HuH-7 (cell line): ENCODE measurements at places on chromosomes 6 and 20.

GRCh38 chr20:61135266-61135665 is 116.8 kb upstream of the CDH4 start:
- DNase-seq = no peak

DNA sequence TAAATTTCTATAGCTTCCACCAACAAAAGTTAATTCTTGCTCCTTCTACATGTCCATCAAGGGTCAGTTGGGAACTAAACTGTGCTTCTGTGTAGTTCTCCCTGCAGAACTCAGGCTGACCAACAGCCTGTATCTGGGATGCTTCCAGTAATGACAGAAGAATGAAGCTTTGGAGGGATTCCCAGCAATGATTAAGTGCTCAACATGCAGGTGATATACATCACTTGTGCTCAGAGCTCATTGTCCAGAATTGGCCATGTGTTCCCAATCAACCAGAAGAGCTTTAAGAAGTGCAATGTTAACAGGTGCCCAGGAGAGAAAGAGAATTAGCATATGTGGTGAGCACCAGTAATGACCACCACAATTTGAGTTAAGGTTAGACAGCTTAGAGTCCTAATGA is 37.4 kb upstream of the SNRPB2 start:
- DNase-seq = no peak

GRCh38 chr6:27183060-27183832 is 64.3 kb upstream of the PRSS16 start:
- DNase-seq = no peak

DNA sequence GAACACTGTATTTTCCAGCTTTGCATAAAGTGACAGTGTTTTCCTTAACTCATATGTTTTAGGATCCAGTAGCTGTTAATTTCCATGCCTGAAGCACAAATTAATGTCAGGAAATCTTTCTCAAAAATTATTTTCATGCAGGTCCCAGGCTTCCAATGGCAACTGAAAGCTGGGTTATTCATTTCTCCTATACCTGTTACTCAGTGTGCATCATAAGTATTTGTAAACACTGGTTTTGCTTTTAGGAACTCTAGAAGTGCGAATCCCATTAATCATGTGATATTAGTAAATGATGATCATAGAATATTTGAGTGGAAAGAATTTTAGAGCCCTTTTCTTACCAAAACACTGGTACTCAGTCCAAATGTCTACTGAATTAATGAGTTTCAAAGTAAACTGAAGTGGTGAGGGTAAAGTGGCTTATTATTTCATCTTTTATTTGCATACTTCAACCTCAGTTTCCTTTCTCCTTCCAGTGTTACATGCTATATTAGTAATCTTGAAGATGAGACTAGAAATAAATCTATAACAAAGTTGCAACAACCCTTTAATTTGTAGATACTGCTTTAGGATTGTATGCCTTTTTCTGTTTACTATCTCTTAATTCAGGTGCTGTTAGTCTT is 124.0 kb downstream of the ZFAND3 start:
- DNase-seq = no peak

GRCh38 chr6:156867121-156867520 is 89.9 kb downstream of the ARID1B start:
- DNase-seq = no peak

DNA sequence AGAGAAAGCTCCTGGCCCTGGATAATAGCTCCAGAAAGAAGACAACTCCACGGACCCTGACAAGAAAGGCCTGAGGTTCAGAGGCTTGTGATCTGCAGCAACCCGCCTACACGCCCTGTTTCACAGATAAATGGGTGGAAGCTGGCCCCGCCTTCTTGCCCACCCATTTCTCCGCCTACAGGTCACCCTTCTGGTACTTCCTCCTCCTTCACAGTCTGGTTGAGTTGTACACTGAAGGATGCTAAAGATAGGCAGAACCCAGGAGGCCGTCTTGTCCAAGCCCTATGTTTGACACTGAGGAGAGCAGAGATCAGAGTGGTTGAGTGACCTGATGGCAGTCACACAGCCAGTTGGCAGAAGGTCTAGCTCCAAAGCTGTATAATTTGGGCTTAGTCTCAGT is 34.2 kb upstream of the MDGA1 start:
- no peak for DNase-seq

DNA sequence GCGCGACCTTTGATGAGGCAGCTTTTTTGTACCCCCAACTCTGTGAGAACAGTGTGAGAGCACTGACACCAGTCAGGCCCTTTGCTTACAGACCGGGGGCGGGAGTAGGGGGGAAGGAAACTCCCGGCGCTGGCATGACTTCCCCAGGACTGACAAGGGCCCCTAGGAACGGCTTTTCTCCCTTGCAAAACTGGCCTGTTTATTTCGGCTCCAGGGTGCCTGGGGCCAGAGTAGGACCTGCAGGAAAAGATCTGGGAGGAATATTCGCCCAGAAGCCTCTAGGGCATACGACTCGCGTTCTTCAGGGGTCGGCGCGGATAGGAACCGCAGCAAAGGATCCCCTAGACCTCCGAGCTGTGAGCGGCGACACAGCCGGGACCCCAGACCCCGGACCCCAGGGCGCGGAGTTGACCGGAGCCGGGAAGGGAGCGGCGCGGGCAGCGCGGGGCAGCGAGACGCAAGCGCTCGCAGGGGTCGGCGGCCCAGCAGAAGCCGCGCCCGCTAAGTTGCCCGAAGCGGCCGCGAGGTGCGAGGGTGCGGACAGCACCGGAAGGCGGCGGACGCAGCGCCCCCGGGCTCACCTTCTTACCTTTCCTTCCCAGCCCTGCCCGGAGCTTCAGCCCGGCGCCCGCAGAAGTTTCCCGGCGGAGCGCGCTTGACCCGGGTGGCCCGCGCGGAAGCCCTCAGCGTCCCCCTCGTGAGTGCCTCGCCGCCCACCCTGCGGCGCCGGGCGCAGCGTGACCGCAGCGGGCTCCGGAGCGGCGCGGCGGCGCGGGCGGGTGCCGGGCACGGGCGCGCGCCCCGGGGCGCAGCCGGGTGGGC is at the start of gene POPDC3:
Gene POPDC3, minus strand, starts transcription at position 771 of the 822 bp plus-strand sequence. CDS start 18,105 bp downstream, outside the sequence.
- peak; percentile 76 for DNase-seq

DNA sequence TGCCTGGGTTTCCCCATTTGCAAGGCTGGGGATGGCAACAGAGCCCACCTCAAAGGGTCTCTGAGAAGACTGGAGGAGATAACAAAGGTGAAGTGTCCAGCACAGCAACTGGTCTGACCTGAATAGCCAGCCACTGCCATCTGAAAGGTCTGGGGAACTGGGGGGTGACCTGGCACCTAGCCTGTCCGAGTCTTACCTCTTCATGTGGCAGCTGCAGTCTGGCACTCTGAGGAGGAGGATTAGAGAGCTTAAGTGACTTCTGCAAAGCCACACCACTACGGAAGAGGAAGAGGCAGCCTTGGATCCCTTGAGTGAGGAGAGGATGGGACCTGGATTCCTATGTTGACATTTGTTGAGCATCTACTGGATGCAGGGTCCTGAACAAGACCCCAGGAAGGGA is 22.2 kb downstream of the C20orf203 start:
- no peak for DNase-seq

DNA sequence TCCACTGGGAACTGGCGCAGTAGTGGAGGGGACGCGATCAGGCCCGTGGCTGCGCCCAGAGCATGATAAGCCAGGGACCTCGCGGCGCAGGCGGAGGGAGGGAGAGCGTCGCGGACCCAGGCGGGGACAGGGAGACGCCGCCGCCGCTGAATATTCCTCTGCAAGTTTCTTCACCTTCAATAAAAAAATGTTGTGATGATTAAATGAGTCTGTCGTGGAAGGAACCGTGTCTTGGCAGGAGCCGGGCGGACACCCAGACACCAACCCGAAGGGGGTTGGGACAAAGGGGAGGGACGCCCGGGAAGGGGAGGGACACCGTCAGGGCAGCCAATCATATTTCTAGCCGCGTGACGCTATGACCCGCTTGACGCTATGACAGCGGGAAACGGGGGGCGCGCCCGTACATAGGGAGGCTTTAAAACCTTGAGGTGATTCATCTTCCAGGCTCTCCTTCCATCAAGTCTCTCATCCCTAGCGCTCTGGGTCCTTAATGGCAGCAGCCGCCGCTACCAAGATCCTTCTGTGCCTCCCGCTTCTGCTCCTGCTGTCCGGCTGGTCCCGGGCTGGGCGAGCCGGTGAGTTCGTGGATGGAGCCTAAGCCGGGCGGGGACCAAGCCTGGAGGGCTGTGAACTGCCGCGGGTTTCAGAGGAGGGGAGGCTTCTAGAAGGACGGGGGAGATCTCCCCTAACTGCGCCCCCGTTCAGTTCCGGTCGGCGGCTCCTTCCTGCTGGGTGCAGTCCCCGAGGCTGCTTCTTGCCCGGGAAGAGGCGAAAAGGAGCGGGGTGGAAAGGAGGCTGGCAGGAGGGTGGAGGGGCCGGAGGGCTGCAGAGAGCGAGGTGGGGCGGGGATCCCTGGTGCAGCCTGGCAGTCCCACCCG is at the start of gene ULBP2:
Gene ULBP2, plus strand, starts transcription at position 432 of the 878 bp plus-strand sequence. Its CDS starts 59 bp downstream, at position 491.
- DNase-seq = peak; percentile 99

GRCh38 chr6:79146421-79146820 is 68.4 kb upstream of the PHIP start:
- DNase-seq = no peak

DNA sequence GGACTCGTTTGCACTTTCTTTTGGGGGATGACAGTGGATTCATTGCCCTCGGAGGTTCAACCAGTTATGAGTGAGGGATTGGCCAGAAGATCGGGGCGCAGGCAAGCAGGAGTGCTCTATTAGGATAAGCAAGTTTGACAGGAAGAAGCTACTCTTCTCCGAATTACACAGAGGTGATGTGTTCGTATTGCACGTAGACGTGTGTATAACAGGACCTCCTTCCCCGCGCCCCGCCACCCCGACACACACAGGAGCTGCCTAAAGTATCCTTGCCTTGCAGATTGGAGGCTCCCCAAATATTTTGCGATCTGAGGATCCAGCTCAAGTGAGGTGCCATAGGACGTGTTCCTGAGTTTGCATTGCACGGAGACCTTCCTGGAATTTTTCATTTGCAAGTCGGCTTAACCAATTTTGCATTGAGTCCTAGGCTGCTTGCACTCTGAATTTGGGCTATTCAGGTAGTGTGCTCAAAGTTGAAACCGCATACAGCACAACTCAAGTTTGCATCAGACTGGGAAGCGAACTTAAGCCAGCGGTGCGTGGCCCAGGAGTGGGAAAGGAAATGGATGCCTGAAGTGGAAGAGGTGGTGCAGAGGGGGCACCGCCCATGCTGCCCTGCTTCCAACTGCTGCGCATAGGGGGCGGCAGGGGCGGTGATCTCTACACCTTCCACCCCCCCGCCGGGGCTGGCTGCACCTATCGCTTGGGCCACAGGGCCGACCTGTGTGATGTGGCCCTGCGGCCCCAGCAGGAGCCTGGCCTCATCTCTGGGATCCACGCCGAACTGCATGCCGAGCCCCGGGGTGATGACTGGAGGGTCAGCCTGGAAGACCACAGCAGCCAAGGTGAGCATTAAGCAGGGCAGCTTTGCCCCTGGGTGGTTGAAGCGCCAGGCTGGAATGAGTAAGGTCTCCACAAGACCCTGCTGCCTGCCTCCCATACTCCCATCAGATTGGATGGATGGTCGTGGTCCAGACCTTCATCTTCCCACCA is 770 bp downstream of the TCF19 start:
- DNase-seq = no peak

GRCh38 chr20:35502352-35502751 is 27.1 kb downstream of the C20orf173 start:
- DNase-seq = no peak

DNA sequence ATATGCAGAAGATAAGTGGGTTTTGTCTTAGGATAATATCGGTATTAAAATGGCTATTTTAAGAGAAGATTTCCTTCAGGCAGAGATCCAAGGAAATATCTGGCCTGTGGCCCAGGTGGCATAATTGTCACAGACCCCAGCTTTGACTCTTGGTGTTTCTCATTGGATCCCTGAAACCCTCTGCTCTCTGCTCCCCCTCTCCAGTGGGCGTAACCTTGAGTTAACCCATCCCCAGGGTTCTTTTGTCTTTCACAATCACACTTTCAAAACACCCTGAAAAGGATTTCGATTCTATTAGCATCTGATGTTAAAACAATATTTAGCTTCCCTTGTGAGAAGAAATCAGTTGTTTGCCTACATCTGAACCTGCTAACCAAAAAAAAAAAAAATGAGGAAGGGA is 7.2 kb downstream of the SSTR4 start:
- no peak for DNase-seq

- DNase-seq = no peak
These were observed 143.5 kb downstream of the FLRT3 start for GRCh38 chr20:14193885-14194284.

- DNase-seq = no peak
These were observed 10.8 kb downstream of the GSTA4 start for GRCh38 chr6:52984247-52984646.

- no peak for DNase-seq
These were observed 27.4 kb upstream of the SCRT2 start for GRCh38 chr20:703006-703405.

GRCh38 chr6:55866128-55866527 is 9.3 kb downstream of the BMP5 start:
- no peak for DNase-seq
